ENCODE measurements at places on chromosomes 2 and 18. TPM values are rescaled to one million over a fixed set of nuclear protein-coding genes. Genes with fewer than 3 reads are reported as not detected.

DNA sequence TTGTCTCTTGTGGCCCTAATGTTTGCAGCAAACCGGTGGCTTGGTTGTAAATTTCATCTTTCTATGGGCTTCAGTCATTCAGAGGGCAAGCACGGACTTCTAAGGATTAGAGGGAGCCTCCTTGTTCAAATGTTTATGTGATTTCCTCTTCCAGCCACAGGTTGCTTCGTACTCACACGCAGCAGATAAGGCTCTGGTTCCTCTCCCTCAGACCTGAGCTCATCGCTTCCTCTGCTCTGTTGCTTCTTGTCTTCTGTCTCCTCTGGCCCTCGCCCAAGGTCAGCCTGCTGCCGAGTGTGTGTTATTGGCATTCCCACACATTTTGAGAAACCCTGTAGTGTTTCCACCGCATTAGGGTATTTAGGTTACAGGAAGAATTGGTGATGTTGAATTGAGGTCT lies 44.0 kb downstream of the MYL12B start:
- no peak for DNase-seq
- H3K36me3 ChIP-seq: no peaks in the 10 kb centered on the region
- H3K4me3 ChIP-seq: no peak overlapping the region
- peaks cover 5% of the 10 kb centered on the region for H3K27me3 ChIP-seq
- H3K4me1 ChIP-seq: no peaks in the 10 kb centered on the region

- H3K4me3 ChIP-seq: no peak overlapping the region
- H3K4me1 ChIP-seq: no peaks in the 10 kb centered on the region
- H3K27ac ChIP-seq: no peak overlapping the region
- H3K27me3 ChIP-seq: no peaks in the 10 kb centered on the region
- H3K36me3 ChIP-seq: no peaks in the 10 kb centered on the region
- DNase-seq: no peak
These were observed 803.6 kb upstream of the FANCL start for GRCh38 chr2:59044736-59045135.

- H3K27me3 ChIP-seq: no peaks in the 10 kb centered on the region
- DNase-seq: no peak
- no peak overlapping the region for H3K4me3 ChIP-seq
- H3K4me1 ChIP-seq: no peaks in the 10 kb centered on the region
- no peak overlapping the region for H3K27ac ChIP-seq
These were observed 75.3 kb downstream of the CCDC93 start for GRCh38 chr2:117938611-117939010.

DNA sequence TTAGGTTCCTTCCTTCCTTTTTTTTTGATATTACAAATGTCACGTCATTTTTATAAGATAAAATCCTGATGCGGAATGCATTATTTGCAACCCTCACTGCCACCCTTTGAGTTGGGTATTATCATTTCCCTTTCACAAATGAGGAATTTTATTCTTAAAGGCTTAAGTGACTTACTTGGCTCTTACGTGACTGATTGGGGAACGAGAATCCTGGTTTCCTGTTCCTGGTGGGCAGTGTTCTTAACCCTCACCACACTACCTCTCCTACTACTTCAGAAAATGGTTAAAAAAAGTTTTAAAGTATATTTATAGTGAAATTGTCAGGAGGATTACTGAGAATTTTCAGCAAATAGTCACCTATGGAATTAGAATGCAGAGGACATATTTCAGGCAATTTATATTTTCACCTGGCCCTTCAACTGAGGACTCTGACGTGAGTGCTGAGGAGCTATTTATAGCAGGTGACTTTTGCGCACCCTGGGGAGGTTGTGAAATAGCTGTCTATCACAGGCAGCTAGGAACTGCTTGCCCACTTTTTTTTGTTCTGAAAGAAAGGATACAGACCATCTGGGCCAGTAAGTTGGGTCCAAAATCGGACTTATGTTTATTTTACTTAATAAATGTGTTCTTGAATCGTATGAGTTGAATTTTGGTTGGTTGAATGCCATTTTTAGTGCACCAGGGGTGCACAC lies 18.7 kb upstream of the RASGRP3 start:
- no peak overlapping the region for H3K27ac ChIP-seq
- DNase-seq: no peak
- no peak overlapping the region for H3K4me3 ChIP-seq
- H3K27me3 ChIP-seq: peaks cover 3% of the 10 kb centered on the region

ORC4 gene
- total RNA-seq: 42.4 TPM

LIPG gene
- not detected for total RNA-seq

UGT1A5 gene
- total RNA-seq: not detected

OR6B2 gene
- total RNA-seq: not detected
